A549 treated with GW870086 at 1 μM for 4 hours (cell line): ENCODE measurements at places on chromosomes 2 and 18. TPM values are rescaled to one million over a fixed set of nuclear protein-coding genes. Genes with fewer than 3 reads are reported as not detected.

PKDCC gene
- total RNA-seq: 17.2 to 22.3 TPM (median 20.3 TPM) in 5 replicates

LYG1 gene
- 0.93 to 2.2 TPM (median 1.6 TPM) in 5 replicates for total RNA-seq

TGOLN2 gene
- 82.0 to 110 TPM (median 102 TPM) in 5 replicates for total RNA-seq

DTNA gene
- total RNA-seq: 0.10 to 0.33 TPM (median 0.27 TPM) in 4 of 5 replicates, not detected in the other

POTEJ gene
- total RNA-seq: not detected in 5 replicates

AQP12B gene
- total RNA-seq: not detected in 5 replicates

MTHFD2 gene
- total RNA-seq: 150 to 157 TPM (median 153 TPM) in 5 replicates

MAPRE3 gene
- total RNA-seq: 9.9 to 14.1 TPM (median 11.9 TPM) in 5 replicates

RUFY4 gene
- total RNA-seq: 0.23 TPM in 1 of 5 replicates, not detected in the others

PTH2R gene
- not detected in 5 replicates for total RNA-seq

PTRHD1 gene
- total RNA-seq: 50.1 to 68.6 TPM (median 63.8 TPM) in 5 replicates

GKN2 gene
- 1.7 to 3.5 TPM (median 2.9 TPM) in 5 replicates for total RNA-seq

MMADHC gene
- 79.0 to 97.7 TPM (median 88.5 TPM) in 5 replicates for total RNA-seq

GRP gene
- total RNA-seq: not detected in 5 replicates

BMP10 gene
- total RNA-seq: not detected in 5 replicates
